ENCODE measurements at places on chromosomes 12 and 14.

DNA sequence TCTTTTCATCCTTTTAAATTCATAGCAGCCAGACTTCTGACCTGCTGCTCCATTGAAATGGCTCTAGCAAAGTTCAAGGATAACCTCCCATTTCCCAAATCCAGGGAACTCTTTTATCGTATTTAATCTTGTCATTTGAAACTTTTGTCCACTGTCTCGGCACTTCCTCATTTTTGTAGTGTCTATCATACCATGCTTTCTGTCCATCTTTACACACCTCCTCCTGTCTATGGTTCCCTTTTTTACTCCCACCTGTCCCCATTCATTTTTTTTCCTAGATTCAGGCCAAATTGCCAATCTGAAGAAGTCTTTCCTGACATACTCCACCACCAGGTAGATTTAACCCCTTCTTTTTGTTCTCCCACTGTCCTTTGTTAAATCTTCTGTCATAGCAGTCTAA lies 31.0 kb downstream of the NFYB start:
- no peak for DNase-seq

DNA sequence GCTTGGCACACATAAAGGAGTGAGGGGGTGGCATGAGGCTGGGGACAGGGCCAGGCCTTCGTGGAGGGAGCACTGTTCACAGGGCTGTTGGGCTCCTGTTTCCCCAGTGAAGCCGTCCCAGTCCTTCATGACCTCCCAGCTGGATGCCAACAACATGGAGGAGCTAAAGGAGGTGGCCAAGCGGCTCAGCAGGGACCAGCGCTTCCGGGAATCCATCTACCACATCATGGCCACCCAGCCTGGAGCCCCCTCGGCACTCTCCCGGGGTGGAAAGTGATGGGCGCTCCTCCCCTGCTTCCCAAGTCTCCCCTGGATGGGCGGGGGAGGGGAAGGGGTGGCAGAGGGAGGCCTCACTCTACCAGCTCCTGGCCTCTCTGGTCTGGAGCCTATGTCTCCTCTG lies 43.6 kb downstream of the PLEKHD1 start:
- DNase-seq, result no peak

- no peak for DNase-seq
Observed at GRCh38 chr14:36519431-36520321, at the start of gene NKX2-1. TSS of gene NKX2-1 (minus strand) at chr14:36520232. CDS start at chr14:36520129, 103 bp downstream.

- DNase-seq, result no peak
Observed at GRCh38 chr14:51079489-51079888, 15.4 kb downstream of the TRIM9 start.

GRCh38 chr12:64004641-64005040 lies 160.1 kb downstream of the SRGAP1 start:
- no peak for DNase-seq

- no peak for DNase-seq
Observed at GRCh38 chr12:12158858-12159257, 88.1 kb downstream of the BCL2L14 start.

DNA sequence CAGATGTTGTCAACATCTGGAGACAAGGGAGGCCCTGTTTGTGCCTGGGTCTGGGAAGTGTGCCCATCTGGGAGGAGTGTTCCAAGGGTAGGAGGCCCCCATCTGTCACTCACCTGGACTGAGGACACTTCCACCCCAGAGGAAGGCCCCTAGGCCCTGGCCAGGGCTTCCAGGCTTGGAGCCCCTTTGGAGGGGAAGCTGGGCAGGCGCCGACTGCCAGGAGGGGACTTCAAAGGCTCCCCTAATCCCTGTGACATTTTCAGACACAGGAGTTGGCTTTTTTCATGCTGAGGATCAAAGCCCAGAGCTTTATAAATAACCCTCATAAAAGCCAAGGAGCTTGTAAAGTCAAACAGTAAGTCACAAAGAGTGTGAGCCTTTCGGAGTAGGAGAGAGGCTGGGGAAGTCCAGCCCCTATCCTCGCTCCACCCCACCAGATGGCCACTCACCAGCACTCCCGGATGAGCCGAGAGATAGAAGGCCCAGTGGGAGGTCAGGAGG lies 17.6 kb upstream of the FAM222A start:
- DNase-seq, result no peak

All from CD14-positive monocyte (primary cell).